ENCODE measurements at places on chromosomes 1 and 21.

- DNase-seq = no peak
These were observed 244.6 kb upstream of the DMRTA2 start for GRCh38 chr1:50667710-50668356.

GRCh38 chr1:199512037-199512710 lies 515.3 kb upstream of the NR5A2 start:
- no peak for DNase-seq

DNA sequence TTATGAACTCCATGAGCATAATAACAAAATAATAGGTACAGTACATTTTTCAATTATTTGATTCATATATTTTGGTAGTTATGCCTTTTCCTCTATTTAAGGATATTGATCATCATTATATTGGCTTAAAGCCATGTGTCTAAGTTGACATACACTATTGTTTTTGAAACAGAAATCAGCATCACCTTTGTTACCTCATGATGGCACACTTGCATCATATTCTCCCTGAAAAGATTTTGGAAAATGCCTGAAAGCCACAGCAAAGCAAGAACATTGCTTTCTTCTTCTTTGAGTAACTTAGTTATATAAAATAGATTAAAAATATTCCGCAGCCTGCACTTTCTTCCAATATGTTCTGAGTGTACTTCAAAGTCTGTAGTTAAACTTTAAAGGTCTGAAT lies 33.3 kb downstream of the TMPRSS15 start:
- no peak for DNase-seq

DNA sequence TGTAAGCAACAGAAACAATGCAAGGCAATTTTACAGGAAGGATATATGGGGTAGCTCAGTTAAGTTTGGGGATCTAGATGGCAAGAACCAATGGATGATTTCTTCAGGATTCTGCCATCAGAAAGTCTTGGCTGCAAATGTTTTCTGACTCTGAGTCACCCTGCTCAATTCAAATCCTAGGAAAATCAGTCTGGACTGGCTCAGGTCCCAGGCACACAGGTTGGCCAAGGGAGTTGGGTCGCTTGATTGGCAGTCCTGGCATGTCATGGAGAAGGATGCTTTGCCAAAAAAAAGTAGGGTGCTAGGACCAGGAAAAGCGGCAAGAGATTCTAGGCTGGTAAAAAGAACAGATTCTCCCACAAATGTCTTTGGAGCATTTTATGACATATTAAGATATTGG lies 28.9 kb upstream of the S1PR1 start:
- DNase-seq = no peak

DNA sequence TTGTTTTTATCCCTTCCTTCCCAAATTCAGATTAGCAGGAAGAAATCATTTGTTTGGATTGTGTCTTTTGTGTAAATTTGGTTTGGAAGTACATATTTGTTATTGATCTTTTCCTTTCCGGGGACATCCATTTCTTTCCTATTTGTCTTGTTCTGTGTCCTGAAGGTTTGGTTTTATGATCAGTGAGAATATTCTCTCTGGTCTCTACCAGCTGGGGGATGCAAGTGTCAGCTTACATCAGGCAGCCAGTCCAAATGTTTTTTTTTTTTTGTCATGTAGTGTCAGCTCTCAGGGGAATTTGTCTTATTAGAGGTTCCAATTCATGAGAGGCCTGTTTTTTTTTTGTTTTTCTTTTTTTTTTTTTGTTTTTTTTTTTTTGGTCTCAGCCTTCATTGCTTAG lies 479.2 kb upstream of the LRRC7 start:
- DNase-seq = no peak

DNA sequence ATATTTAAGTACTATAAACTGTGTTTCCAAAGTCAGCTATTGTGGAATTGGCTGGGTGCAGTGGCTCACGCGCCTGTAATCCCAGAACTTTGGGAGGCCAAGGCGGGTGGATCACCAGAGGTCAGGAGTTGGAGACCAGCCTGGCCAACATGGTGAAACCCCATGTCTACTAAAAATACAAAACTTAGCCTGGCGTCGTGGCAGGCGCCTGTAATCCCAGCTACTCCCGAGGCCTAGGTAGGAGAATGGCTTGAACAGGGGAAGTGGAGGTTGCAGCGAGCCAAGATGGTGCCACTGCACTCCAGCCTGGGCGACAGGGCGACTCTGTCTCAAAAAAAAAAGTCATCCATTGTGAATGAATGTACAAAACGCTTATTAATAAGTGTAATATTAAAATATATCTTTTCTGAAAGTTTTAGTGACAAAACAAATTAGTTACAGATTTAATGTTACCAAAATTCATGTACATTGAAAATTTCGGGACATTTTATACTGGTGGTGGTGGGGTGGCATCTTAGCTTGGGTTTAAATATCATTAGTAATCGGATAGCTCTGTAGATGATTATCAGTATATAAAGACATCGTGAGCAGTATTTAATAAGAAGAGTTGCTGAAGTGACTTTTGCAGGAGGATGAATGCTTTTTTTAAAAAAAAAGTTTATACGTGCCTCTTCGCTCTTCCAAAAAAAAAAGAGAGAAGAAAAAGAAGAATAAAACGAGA lies 503 bp upstream of the SRSF11 start:
- DNase-seq = no peak

DNA sequence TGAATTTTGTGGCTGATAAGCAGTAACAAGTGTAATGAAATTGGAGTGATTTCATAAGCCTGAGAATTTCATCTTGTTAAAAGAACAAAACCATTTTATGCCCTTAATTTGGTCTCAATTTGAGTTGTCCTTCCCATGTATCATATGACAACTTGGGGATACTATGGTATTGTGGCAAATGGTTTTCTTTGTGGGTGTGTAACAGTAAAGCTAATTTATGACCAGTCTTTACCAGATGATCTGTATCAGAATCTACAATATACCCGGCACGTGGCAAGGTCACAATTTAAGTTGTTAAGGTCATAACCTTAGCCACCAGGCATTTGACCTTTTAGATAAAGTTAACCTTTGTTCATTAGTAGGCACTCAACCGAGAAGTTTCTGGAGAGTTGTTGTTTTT lies 9.1 kb downstream of the NFIA start:
- DNase-seq = no peak
